ENCODE measurements at places on chromosomes 16 and 17.
A peak's percentile ranks its signal among the peaks of the same experiment; 100 is the strongest.

DNA sequence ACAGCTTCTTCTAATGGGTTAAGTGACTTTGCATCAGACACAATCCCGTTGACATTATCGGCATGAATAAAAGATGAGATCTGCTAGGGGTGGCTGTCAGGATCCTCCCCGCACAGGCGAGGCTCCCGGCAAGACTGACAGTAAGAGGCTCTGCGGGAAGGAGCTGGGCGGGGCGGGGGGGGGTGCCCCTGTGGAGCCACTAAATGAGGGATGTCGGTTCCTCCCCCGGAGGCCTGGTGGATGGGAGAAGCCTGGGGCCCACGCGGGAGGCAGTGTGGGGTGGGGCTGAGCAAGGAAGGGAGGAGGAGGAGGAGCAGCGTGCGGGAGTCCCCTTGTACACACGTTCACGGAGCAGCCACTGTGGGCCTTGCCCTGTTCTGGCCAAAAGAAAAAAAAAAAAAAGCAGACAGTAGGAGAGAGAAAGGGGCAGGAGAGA lies 190.9 kb upstream of the GSE1 start:
- no peak for DNase-seq

DNA sequence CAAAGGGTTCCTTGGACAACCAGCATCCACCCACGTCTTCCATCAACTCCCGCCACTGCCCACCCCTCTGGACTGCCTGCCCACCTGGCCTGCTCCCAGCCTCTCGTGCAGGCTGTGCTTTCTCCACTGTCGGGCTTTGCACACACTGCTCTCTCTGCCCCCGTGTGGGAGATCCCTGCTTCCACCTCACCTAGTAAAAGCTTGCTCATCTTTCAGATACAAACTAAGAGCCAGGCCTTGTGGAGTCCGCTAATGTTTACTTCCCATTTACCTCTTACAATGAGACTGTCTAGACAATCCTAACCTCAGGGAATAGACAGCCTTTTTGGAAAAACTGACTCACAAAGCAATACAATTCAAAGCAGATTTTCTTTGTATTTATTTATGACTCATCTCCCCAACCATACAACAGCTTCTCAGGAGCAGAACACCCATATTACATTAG lies 67.6 kb downstream of the USP31 start:
- DNase-seq = no peak

GRCh38 chr16:81918927-81919326 lies 92.3 kb downstream of the SDR42E1 start:
- DNase-seq = no peak

DNA sequence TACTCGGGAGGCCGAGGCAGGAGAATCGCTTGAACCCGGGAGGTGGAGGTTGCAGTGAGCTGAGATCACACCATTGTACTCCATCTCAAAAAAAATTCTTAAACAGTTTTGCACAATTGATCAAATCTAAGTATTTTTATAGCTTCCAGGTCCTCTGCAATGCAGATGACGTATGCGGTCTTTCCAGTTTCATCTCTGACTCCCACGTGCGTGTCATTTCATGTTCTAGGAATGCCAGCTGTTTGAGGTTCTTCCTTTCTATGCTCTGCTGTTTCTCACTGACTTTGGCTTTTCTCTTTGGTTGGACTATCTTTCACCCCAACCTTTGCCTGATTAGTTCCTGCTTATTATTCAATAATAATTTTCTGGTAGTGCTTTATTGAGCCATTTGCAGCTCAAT lies 16.2 kb downstream of the CHP2 start:
- no peak for DNase-seq

DNA sequence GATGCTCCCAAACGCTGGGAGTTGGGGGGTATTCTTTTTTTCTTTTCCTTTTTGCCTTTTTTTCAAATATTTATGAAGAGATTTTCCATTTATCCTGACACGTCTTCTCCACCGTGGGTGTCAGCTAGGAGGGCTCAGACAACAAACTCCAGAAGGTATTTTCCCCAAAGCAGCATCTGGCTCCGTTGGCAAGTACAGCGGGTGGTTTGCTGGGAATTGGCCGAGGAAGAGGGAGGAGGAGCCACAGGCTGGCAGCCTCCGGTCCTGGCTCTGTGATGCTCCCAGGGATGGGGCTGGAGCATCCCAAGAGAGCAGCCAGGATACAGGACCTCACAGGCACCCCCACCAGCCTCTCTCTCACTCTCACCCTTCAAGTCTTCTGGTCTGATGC lies 10.9 kb upstream of the CACNG4 start:
- no peak for DNase-seq

GRCh38 chr16:57348327-57348726 lies 10.3 kb upstream of the CCL22 start:
- DNase-seq = no peak

DNA sequence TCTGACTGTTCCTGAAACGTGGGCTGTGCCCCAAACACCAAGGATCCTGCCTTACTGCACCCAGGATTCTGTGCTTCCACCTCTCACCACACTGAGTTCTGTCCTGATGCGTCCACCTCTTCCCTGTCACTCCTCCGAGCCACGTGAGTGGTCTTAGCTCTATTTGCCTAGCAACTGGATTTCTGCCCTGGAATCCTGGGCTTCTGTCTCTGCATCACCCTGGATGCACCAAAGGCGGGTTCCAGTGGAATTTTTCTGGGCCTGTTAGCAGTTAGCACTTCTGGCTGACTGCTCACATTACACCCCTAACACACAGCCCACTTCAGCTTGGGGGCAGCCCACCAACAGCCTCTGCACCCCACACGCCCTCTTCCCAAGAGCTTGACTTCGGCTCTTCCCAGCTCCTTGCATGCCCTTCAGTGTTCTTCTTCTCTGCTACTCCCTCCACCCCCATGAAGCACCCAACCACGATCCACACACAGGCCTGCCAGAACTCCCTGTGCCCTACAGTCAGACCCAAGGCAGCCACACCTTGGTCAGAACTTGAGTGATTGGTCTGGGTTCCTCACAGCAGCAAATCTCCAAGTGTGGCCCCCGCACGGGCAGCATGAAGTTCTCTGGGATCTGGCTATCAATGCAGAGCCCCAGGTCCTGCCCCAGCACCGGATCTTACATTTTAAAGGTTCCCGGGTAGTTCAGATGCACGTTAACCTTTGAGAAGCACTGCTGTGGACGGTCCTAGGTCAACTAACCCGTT lies 129.8 kb upstream of the RCVRN start:
- no peak for DNase-seq

GRCh38 chr16:64452446-64452845 lies 669.4 kb downstream of the CDH11 start:
- DNase-seq = no peak

GRCh38 chr16:87464691-87465300 lies 28.0 kb downstream of the ZCCHC14 start:
- DNase-seq = peak; percentile 17

- DNase-seq = no peak
Observed at GRCh38 chr16:2478279-2478678, 3.4 kb downstream of the TBC1D24 start.

DNA sequence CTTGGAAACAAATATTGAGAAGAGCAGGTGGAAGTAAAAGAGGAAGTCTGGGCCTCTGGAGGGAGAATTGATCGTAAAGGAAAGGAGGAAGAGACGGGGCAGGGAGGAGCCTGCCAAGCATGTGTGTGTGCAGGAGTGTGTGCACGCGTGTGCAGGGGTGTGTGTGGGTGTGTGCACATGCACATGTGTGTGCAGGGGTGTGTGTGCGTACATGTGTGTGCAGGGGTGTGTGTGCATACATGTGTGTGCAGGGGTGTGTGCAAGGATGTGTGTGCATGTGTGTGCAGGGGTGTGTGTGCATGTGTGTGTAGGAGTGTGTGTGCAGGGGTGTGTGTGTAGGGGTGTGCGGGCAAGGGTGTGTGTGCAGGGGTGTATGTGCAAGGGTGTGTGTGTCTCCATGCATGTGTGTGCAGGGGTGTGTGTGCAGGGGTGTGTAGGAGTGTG lies 10.0 kb downstream of the CEP295NL start:
- DNase-seq = no peak

DNA sequence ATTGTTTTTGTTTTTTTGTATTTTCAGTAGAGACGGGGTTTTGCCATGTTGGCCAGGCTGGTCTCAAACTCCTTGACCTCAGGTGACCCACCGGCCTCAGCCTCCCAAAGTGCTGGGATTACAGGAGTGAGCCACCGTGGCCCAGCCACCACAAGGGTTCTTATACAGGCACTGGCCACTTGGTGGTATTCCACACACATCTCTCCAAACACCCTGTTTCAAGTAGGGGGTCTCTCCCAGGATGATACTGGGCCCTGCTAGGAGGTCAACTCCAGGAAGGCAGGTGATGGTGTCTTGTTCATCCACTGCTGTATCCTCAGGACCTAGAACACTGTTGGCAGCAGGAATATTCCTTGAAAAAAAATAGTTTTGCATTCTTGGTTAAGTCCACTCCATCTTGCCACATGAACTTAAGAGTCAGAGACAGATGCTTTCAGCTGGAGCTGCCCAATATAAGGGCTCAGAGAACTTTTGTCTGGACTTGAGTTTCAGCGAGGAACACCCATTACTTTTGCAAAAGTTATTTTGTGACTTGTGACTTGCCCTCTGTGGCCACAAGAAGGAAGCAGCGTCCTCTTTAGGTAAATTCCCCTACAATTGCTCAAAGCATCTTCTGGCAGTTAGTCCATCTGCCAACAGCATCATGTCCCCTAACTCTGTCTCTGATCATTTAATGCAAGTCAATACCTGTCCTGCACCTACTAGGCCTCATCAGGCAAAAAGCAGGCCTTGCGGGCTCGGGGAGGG lies 7.4 kb upstream of the EEF2K start:
- no peak for DNase-seq

GRCh38 chr17:65163990-65164495 lies 26.9 kb downstream of the RGS9 start:
- DNase-seq = peak; percentile 59

- no peak for DNase-seq
Observed at GRCh38 chr16:12158428-12158827, 181.9 kb downstream of the SNX29 start.

GRCh38 chr17:57572062-57572461 lies 173.0 kb downstream of the CCDC182 start:
- DNase-seq = no peak

DNA sequence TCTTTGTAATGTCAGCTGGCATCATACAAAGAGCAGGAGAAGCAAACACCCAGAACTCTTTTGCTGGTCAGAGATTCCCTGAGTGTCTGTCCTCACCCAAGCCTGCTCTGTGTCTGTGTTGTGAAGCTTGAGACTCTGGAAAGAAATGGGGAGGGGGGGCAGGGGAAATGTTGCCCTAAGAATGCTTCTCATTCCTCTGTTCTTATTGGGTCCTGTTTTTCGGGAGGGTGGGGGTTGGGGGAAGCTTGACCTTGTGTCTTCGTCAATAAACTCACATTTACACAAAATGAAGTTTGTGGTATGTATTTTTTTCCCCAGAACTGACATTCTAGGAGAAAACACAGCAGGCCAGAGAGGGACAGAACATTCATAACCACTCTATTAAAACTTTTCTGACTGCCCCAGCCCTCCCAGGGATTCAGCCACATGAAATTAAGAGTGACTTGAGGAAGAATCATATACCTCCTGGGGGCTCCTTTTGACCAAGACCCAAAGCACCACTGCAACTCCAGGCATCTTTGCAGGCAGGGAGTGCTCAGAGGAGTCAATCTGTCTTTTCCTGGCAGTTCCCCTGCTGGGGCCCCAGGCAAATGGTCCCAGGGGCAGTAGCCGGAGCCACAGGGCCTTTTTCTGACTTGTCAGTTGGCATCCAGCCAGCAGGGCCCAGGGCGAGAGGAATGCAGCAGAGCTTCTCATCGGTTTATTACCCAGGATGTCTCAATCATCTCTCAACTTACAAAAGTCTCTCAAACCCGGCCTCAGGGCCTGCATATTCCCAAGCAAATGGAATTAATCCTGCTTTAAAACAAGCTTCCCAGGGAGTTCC lies 5.1 kb upstream of the RASL10B start:
- DNase-seq = no peak

- DNase-seq = peak; percentile 7
Observed at GRCh38 chr16:71358464-71358998, at the start of gene CALB2. Gene CALB2, plus strand, starts transcription at chr16:71358723. Its CDS starts 70 bp downstream, at chr16:71358793.

GRCh38 chr17:64498308-64499203 lies 1.7 kb upstream of the POLG2 start:
- DNase-seq = no peak

DNA sequence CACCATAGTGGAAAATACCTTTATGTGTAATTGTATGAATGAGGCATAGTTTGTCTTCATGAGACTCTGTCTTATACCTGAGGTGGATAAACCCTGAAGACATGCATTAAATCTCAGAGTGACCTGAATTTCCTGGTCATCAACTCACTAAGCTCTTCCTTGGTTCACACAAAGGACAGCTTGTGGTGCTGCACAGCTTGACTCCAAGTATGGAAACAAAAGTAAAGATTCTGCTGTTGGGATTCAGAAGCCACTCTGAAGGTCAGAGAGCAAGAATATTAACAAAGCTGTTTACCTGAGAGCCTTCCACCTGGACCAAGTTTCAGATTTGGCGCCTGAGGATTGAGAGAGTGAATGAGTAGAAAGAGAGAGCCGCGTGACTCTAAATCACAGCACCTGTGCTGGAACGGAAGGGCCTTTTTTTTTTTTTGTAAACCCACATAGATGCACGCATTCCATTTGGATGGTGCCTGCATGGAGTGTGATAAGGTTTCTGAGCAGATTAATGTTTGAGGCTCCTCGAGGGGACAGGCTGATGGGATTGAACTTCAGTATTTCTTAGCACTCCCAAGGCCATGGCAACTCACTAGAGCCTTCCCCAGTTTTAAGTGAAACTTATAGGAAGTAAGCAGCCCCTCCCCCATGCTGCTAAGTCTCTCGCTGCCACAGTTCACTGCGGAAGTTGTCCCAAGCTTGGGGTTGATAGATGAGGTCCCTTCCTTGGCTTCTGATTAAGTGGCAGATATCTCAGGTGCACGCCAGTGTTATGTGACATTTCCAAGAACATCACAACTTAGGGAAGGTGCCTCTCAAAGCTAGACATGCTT lies 28.7 kb downstream of the CALB2 start:
- no peak for DNase-seq

GRCh38 chr17:83122834-83123233 lies 43.4 kb downstream of the METRNL start:
- no peak for DNase-seq

GRCh38 chr17:74759941-74760340 lies 11.5 kb downstream of the NHERF1 start:
- no peak for DNase-seq

DNA sequence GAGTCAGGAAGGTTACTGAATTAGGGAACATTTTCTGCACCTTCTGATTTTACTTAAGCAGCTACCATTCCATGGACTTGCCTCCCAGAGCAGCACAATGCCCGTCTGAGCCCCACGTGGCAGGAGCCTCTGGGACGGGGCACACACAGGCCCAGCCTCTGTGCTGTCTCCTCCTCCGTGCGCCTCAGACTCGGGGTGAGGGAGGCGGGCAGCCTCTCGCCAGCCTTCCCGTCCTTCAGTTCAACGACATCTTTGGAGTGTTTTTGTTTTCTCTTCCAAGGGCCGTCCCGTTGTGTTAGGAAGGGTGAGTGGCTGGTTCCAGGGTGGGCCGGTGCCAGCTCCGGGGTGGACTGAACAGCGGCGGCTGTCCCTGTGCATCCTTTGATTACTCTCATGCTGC lies 31.8 kb downstream of the NDEL1 start:
- DNase-seq = no peak
